ENCODE measurements at places on chromosomes 5 and 9. TPM values are rescaled to one million over a fixed set of nuclear protein-coding genes. Genes with fewer than 3 reads are reported as not detected.

GRCh38 chr9:116387934-116388698, 234.5 kb downstream of the PAPPA start:
- no peak for DNase-seq

GRCh38 chr5:142402752-142403318, 78.0 kb upstream of the SPRY4 start:
- DNase-seq, result no peak

- DNase-seq, result no peak
Measured at GRCh38 chr5:111580956-111581355, 68.6 kb upstream of the STARD4 start.

DNA sequence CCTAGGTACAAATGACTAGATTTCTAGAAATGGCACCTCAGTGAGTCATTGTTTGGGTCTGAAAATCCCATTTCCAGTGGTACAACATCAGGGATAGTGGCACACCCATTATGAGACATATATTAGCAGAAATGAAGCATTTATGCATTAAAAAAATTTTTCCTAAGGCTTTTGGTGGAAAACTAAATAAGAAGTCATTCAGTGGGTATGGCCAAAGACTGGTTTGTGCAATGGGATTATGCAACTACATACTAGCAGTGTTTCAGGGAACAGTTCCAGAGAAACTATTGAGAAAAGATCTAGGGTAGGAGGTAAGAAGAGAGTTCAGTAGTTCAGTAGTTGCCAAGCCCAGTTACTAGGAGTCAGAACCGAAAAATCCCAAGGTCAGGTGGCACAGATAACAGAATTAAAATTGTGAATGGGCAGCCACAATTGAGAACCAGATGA, 106.5 kb upstream of the HAPLN1 start:
- no peak for DNase-seq

DNA sequence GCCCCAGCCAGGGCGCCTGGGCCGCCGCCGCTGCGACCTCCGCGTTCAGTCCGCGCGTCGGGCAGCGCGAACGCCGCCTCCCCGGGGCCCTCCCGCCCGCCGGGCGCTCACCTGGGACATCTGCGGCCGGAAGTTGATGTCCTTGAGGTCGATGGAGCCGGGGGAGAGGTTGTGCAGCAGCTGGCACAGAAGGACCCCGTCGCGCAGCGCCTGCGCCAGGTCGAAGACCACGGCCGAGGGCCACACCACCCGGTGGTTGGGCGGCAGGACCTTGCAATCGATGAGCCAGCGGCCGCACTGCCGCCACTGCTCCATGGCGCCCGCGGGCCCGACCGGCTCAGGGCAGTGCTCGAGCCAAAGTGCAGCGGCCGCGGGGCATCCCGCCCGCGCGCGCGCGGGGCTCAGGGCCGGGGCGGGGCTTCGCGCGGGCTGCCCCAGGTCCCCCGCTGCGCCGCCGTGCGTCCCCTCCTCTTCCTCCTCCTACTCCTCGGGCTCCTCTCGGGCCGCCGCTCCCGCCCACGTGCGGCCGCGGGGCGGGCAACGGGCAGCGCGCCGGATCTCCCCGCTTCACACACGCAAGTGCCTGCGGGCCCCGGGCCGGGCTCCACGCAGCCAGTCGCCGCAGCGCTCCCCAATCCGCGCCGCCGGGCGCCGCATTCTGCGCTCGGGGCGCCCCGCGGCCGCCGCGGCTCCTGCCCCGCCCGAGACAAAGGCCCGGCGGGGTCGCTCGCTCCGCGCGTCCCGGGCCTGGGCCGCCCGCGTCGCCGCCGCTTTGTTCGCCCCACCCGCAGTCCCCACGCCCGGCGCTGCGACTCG, at the start of gene VAV2:
VAV2 (minus strand) TSS at position 361 of the 816 bp plus-strand sequence; CDS start at position 315, 46 bp downstream.
- DNase-seq, result peak; percentile 57

GRCh38 chr9:91207397-91207728, 154.4 kb downstream of the AUH start:
- no peak for DNase-seq

- DNase-seq, result no peak
Measured at GRCh38 chr5:14273207-14273767, 130.1 kb downstream of the TRIO start.

Gene ANXA1
- total RNA-seq, result 93.2 TPM

Gene NSMF
- 40.9 TPM for total RNA-seq

Gene C9
- not detected for total RNA-seq

Gene CRB2
- total RNA-seq, result not detected

Gene FBLL1
- total RNA-seq, result not detected

Gene SLC4A9
- total RNA-seq, result not detected

Gene ISOC1
- total RNA-seq, result 22.7 TPM

Gene ACER2
- 3.0 TPM for total RNA-seq
